ENCODE measurements at places on chromosomes 6 and 20.

DNA sequence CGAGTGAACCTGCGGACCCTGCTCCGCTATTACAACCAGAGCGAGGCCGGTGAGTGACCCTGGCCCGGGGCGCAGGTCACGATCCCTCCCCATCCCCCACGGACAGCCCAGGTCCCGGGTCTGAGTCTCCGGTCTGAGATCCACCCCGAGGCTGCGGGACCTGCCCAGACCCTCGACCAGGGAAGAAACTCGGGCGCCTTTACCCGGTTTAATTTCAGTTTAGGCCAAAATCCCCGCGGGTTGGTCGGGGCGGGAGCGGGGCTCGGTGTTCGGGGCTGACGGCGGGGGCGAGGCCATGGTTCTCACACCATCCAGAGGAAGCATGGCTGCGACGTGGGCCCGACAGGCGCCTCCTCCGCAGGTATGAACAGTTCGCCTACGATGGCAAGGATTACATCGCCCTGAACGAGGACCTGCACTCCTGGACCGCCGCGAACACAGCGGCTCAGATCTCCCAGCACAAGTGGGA, 46.9 kb upstream of the TRIM26 start:
- no peak for DNase-seq

DNA sequence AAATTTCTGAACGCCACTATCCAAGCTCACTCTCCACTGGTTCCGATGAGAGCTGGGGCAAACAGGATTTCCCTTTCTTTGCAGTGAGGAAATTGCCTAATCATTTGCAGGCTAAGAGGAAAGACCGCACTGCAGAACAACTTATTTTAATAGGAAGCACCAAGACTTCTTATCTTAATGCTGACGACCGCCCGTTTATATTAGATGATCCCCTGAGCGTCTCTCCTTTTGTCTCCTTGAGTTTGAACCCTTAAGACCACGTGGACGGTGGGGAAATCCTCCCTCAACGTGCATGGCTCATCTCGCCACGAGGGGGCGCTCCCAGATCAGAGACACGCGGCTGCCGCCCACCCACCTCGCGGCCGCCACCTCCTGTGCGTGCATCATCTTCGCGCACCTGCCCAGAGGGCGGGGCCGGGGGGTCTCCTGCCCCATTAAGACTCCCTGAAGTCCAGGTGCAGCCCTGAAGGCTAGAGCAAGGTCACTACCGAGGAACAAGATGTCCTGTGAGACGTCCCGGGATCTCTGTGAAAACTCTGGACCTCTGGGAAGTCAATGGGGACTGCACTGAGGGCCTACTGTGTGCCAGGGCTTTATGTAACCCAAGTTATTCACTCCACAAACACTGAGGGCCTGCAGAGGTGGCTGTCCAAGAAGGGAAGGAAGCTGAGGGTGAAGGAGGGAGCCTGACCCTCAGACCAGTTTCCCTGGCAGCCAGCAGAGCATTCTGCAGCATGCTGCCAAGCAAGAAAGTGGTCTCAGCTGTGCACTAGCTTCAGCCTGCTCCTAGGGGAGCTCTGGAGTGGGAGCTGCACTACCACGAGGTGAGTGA, 28.1 kb downstream of the PDYN start:
- peak; percentile 75 for DNase-seq

DNA sequence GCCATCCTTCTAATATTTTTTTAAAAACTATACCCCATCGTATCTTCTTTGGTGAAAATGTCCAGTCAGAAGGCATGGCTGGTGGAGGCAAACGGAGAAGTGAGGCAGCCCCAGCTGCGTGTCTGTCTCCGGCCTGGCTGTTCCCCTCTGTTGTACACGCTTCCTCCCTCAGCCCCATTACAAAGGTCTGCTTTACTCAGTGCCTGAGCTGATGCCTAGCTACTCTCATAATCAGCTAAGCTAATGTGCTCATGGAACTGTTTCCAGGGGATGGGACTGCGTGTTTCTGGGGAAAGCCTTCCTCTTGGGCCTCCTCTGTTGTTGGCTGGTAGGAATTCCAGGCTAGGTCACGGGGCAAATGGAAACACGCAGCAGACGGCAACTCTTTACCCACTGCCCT, 67.3 kb downstream of the PPP1R3G start:
- DNase-seq, result no peak

- peak; percentile 52 for DNase-seq
These were observed 18.9 kb upstream of the TRAM2 start for GRCh38 chr6:52595796-52596130.

DNA sequence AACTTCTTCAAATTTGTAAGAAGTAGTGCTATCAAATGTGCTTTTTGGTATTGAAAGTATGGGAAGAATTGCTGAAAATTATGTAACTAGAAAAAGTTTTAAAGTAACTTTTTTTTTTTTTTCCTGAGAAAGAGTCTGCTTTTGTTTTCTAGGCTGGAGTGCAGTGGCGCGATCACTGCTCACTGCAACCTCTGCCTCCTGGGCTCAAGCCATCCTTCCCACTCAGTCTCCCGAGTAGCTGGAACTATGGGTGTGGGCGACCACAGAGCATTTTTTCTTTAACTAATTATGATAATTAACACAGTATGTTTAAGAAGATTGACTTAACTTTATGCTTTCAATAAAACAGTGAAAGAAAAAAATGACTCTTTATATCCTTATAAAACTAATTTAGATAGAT, 38.4 kb downstream of the BMP5 start:
- no peak for DNase-seq

GRCh38 chr6:4281341-4282293, 146.2 kb upstream of the ECI2 start:
- DNase-seq, result peak; percentile 78

DNA sequence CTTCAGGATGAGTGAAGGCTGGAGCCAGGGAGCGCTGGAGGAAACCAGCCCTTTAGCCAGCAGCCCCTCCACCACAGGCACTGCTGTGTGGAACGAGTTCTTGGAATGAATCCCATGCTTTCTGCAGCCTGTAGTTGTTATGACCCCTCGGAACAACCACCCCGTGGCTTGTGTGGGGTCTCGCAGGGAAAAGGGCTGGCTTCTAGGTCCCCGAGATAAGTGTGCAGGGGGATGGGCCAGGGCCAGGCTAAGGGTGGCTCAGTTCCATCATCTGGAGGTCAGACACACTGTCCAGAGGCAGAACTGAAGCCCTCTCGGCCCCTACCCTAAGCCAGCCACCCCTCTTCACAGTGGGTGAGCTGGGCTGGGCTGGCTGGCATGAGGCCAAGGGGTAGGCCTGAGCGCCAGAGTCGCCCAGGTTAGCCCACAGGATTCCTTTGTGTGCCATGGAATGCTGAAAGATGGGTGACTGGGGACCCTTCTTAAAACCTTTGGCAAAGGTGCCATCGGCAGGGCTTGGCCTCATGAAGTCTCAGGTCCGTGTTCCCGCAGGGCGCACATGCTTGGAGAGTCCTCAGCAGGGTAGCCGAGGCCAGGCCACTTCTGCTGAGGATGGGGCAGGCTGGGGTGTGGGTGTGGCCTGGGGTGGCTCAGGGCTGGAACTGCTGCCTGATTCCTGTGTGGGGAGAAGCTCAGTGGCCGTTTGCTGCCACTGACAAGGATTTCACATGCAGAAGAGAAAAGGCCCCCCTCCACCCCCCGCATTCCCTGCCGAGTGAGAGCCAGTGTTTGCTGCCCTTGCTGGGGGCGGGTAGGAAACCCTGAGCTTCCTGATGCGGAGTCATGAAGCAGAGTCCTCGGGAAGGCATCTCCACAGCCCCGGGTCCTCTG, 24.6 kb downstream of the SPATA2 start:
- DNase-seq, result no peak

GRCh38 chr6:12826584-12826983, 110.0 kb downstream of the PHACTR1 start:
- no peak for DNase-seq

DNA sequence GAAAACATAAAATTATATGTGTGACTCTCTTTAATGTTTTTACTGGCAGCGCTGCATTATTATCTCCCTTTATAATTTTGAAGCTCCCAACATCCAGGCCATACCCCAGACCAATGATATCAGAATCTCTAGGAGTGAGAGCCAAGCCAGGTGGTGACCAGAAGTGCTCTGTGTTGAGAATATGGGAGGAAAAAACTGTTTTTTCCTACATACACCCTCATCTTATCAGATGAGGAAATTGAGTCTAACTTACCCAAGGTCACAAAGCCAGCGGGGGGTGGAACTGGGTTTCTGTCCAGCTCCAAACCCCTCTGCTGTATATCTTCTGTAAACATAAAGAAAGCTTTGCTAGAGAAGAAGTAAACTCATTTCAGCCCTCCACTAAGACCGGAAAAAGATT, 42.5 kb downstream of the LY86 start:
- DNase-seq, result no peak

- no peak for DNase-seq
These were observed 70.0 kb upstream of the SMIM29 start for GRCh38 chr6:34318499-34319470.

DNA sequence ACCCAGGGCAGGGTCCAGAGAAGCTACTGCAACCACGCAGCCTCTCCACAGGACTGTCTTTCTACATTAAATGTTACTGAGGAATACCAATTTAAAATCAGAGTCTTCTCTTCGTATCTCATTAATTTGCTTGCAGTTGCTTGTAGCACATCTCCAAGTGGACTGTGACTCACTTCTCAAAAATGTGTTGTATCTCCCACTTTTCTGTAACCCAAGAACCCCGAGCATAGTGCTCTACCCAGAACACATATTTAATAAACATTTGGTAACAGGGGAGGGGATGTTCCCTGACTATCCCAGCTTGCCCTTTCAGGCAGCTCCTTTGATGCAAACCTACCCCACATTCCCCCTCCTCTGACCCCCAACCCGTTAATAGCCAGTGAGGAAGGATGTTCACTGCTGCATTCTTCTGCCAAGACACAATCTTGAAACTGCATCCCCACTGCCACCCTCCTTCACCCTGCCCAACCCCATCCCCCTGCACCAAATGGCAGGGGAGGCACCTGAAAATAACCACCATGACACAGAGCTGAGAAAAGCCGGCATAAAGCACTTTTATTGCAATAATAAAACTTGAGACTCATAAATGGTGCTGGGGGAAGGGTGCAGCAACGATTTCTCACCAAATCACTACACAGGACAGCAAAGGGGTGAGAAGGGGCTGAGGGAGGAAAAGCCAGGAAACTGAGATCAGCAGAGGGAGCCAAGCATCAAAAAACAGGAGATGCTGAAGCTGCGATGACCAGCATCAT, 24.2 kb downstream of the FKBP1A start:
- no peak for DNase-seq
